ENCODE measurements at places on chromosomes 3 and 15.

DNA sequence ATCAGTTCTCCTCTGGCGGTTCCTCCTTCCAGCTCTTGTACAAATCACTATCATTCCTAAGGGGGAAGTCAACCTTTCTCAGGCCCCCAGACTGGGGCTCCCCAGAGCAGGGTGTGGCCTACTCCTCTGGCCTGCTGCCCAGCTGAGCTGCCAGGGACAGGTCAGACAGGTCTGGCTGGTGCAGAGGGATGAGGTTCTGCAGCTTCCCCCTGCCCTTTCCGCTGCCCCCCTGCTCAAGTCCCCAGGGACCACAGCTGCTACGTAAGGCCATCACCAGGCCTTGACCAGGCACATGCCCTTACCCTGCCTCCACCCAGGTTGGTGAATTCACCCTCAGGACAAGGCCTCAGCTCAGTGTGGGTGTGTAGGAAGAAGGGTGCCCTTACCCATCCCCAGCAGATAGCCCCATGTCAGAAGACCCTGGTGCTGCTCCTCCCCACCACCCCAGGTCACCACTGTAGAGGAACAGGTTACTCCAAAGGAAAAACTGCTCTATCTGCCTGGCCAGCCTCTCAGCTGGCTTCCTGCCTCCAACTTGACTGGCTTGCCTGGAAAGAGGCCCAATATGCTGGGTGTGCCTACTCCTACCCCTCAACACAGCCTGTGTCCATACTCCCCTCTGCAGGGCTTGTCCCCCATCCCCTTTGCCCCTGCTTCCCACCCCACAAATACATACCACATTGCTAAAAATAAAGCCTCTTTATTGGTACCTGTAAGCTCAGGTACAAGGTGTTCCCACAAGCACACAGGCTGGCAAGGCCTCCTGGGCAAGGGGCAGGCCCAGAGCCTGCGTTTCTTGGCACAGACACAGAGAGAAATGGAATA is 12.0 kb downstream of the CSRNP1 start:
- DNase-seq: peak; percentile 84

DNA sequence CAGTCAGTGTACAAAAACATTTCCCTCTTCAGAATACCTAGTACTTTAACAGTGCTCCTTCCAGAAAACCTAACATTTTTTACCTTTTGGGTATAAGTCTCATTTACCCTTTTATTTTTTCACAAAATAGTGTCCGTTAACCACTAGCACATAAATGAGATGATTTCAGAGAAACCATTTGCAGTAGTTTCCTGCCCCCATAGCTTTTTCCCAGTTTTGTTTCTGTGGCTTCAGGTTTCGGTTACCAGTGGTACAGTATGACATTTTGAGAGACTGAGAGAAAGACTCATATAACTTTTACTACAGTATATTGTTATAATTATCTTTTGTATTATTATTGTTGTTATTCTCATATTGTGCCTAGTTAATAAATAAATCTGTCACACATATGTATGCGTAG is 6.2 kb upstream of the RBMS3 start:
- DNase-seq: no peak

DNA sequence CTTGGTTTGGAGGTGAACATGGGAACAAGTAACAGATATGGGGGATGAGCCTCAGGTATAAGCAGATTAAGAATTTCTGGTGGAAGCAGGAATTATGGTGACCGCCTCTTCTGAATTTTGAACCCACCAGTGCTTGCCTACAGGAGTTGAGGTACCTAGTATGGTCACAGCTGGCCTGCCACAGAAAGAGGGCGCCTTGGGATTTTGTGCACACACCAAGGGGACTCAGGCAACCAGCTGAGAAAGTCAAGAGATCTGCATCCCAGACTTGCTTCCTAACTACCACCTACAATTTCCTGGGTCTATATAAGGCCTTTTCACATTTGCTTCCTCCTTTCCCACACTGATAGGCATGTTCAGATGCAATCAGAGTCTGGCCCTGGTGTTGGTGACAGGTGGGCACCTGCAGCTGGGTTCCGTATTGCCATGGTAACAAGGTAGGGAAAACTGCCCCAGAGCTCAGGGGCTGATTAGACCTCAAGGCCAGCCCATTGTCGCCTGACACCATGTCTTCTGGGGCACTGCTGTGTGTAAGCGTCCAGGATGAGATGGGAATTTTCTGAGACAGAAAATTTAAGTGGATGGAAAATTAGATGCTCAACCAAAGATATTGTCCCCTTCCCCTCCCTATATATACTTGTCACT is 75.9 kb upstream of the RASGRF1 start:
- no peak for DNase-seq

DNA sequence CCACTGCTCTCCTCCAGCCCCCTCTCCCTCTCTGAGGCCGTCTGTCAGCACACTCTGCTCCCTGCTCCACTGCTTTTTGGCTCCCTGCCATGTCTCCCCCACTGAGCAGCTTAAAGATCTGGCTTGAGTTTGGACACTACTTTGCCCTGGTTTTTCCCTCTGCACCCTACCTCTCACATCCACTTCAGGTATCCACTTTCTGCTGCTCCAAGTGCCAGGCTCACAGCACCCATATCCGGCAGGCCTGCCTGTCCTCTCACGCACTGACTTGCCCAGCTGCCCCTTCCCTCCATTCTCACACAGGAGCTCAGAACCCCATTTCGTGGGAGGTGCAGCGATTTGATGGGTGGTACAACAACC is 3.7 kb downstream of the DUOX1 start:
- DNase-seq: peak; percentile 17

- peak; percentile 34 for DNase-seq
These were observed 2.9 kb downstream of the GATA2 start for GRCh38 chr3:128489927-128490649.

- no peak for DNase-seq
These were observed 89.8 kb downstream of the KLHL25 start for GRCh38 chr15:85704720-85705429.

- DNase-seq: no peak
These were observed 32.4 kb downstream of the MASP1 start for GRCh38 chr3:187259171-187259570.

GRCh38 chr15:45855907-45856579 is 221.2 kb downstream of the SQOR start:
- peak; percentile 91 for DNase-seq

GRCh38 chr3:101676216-101676764 is 642 bp downstream of the ZBTB11 start:
- peak; percentile 97 for DNase-seq

DNA sequence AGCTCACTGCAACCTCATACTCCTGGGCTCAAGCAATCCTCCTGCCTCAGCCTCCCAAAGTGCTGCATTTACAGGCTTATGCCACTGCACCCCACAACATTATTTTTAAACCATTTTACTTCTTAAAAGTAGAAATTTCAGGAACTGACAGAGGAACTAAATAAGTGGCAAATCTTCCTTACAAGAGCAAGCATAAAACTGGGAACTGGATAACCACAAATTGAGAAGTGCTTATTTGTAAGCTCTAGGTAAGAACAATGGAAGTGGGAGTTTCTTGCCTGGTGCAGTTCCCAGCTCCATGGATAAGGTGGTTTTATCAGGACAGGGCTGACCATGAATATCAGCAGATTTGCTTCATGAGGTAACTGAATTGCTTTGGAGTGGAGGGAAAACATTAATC is 655.2 kb downstream of the DIPK2A start:
- no peak for DNase-seq

- no peak for DNase-seq
These were observed 20.4 kb downstream of the TMOD2 start for GRCh38 chr15:51771773-51772172.

GRCh38 chr3:71215351-71215750 is 368.2 kb downstream of the FOXP1 start:
- no peak for DNase-seq

- DNase-seq: no peak
These were observed 746.7 kb downstream of the NAALADL2 start for GRCh38 chr3:175605851-175606250.

DNA sequence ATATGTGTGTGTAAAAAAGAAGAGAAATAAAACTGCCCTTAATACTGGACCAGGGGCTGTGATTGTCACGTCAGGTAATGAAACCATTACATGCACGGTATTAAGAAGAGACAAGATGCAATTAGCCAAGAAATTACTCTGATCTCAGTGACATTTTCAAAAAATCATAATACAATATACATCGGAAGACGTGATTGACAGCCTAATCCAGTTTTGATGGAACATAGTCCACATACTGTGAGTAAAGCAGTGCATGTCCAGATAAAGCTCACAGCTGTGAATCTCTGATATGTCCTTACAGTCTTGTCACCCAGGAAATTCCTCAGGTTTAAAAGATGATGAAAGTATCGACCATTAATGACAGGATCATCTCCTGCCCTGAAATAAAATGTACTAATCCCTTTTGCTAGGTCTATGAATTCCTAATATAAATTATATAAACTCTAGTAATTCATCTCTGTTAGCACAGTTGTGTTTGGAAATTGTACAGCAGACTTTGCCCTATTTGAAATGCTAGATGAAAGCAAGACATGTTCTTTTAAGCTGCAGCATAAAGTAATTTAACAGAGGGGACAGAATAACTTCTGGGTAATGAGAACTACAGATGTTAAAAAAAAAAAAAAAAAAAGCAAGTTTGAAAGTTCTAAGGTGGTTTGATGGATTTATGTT is 119.5 kb upstream of the TMCO5A start:
- no peak for DNase-seq

DNA sequence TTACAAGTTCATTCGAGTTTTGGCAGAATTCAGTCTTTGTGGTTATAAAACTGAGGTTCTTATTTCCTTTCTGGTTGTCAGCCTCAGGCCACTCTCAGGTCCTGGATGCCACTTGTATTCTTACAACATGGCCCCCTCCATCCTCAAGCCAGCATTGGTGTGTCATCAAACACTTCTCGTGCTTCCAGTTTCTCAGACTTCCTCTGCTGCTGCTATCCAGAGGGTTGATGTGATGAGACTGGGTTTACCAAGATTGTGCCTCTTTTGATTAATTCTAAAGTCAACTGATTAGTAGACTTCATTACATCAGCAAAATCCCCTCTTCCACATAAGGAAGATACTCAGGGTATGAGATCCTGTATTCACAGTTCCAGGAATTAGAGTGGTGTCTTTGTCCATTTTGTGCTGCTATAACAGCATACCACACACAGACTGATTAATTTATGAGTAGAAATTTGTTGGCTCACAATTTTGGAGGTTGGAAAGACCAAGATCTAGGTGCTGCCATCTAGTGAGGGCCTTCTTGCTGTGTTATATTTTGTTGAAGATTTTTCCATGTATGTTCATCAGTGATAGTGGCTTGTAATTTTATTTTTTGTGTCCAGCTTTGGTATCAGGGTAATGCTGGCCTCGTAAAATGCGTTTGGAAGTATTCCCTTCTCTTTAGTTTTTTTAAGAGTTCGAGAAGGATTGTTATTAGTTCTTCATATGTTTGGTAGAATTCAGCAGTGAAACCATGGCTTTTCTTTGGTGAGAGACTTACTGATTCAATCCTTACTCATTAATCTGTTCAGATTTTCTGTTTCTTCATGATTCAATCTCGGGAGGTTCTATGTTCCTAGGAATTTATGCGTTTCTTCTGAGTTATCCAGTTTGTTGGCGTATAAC is 11.1 kb downstream of the LRCH3 start:
- DNase-seq: peak; percentile 60

- peak; percentile 75 for DNase-seq
These were observed 98.1 kb upstream of the STRIT1 start for GRCh38 chr3:155391551-155391958.

DNA sequence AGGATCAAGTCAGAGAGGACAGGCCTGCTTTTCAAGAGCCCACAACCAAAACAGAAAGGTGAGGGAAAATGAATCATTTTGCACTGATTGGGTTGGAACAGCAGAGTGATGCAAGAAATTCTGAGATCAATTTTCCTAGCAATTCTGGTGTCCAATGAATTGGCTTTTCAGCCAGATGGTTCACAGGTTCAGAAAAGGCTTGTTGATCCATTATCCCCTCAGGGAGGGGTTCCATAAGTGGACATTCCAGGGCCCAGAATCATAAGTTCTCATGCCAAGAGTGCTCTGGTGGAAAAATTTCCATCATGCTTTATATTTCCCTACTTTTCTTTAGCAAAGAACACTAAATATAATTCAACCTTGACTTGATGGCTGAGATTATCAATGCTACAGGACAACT is 16.2 kb downstream of the RBP2 start:
- DNase-seq: no peak

DNA sequence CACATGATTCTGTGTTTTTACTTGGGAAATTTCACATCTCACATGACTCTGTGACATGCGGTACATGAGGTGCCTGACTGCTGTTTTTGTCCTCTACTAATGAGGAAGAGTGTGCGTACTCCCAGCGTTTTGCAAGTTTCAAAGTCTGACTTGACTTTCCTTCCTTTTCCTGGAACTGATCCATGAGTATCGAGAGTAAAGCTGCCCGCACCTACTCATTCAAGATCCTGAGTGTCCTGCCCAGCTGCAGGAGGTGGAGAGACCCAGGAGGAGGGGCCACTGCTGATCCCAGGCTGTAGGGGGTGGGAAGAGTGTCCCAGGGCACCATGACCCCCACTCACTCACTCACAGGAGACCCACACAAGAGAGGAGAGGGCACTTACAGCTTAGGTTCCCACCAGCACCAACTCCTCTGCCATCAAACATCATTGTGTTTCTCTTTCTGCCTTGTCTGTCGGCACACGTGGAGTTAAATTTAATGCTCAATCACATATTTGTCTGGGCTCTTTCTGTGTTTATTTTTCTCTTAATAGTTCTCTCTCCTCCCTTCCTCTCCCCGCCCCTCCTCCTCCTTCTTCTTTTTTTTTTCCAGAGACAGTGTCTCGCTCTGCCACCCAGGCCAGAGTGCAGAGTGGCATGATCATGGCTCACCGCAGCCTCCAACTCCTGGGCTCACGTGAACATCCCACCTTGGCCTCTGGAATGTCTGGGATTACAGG is 1.4 kb downstream of the CCR5AS start:
- DNase-seq: no peak

GRCh38 chr3:192947421-192947820 is 29.8 kb upstream of the MB21D2 start:
- DNase-seq: no peak

DNA sequence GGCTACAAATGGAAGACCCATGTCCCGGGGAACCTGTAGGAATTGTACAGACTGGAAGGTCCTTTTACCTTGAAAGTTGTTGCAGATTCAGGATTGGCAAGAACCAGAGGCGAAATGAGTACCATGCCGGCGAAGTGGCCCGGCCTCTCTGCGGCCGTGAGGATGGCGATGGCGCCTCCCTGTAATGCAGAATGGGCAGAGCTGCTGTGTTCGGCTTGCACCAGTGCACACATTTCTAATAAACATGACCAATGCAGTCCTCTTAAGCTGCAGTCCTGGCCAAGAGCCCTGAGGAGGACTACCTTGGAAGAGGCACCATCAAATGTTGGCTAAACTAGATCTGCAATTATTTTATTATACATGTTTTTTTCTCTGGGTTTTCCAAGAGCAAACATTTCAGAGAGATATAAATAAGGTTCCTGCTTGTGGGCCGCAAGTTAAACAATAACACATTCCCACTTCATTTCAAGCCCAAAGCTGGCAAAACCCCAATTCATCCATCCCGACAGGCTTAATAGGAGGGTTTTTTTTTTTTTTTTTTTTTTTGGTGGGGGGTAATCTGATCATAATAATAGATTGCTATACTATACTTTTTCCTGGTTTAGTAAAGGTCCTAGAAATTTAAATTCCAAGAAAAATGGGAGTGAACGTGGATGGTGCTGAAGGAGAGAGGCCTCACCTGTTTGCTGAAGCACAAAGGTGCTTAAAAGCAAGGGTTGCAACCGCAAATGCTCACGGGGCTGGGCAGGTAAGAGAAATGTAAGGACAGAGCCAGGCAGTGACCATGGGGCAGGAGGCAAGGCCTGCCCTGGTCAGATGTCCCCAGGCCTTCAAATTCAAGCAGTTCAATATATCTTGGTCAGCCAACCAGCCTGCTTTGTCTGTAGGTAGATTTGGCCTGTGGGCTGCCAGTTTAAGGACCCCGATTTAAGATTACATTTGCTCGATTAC is 48.5 kb downstream of the ABTB1 start:
- DNase-seq: no peak

- DNase-seq: no peak
These were observed 98.2 kb downstream of the PLXNA1 start for GRCh38 chr3:127081001-127081720.

Measured in mammary epithelial cell (primary cell).